NCI-H526 (cell line): ENCODE measurements at places on chromosomes 2 and 18.

GRCh38 chr18:13611142-13611600, 115.2 kb downstream of the FAM210A start:
- no peak for DNase-seq

DNA sequence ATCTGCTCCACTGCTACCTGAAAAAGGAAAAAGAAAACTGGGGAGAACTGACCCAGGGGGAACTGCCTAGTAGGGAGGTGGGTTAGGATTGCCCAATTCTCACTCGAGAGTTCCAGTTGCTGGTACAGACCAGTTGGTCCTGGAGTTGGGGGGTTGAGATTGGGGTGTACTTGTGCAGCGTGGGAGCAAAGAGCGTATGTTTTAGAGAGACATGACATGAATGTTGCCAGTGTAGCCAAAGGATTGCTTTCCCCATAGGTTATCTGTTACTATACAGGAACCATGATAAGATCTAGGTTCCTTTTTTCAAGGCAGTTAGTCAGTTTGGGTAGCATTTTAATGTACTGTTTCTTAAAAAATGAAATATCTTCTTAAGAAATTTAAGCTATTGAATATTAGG, 68.6 kb downstream of the APLF start:
- DNase-seq, result no peak

GRCh38 chr2:130963196-130963848, 126.6 kb downstream of the ARHGEF4 start:
- DNase-seq, result peak; percentile 47

GRCh38 chr2:88729061-88729745, 37.7 kb downstream of the RPIA start:
- no peak for DNase-seq

DNA sequence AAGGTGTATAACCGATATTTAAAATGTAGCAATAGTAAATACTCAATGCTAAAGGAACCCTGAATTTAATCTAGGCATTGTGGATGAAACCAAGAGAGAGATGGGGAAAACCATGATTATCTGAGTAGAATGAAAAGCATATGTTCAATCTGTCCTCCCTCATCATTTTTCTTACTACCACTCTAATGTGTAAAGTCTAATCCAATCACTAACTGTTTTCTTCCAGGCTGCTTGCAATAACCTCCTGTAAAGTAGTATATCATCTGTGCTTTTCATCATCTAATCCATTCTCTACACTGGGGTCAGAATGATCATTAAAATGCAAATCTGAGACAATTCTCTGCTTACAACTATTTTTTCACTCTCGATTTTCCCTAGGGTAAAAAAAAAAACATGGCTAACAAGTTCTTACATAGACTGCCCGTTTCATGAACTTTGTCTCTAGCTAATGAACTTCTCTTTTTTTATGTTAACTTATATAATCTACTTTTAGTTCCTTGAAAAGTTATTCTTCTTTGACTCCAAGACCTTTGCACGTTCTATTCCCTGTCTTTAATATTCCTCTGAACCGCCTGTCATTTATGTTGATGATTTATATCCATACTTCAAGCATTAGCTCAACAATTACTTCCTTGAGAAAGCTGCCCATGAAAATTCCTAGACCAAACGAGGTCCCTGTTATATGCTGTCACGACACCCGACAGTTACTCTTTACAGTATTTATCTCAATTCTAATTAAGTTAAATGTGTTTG, 94.7 kb upstream of the SLC8A1 start:
- DNase-seq, result no peak

- no peak for DNase-seq
These were observed 643.6 kb upstream of the DDX18 start for GRCh38 chr2:117170897-117171296.

GRCh38 chr2:182132605-182133004, 147.0 kb downstream of the PPP1R1C start:
- no peak for DNase-seq

- no peak for DNase-seq
These were observed 184.1 kb downstream of the MTCL1 start for GRCh38 chr18:8889489-8889888.

GRCh38 chr18:79744625-79745024, 53.1 kb upstream of the KCNG2 start:
- no peak for DNase-seq

DNA sequence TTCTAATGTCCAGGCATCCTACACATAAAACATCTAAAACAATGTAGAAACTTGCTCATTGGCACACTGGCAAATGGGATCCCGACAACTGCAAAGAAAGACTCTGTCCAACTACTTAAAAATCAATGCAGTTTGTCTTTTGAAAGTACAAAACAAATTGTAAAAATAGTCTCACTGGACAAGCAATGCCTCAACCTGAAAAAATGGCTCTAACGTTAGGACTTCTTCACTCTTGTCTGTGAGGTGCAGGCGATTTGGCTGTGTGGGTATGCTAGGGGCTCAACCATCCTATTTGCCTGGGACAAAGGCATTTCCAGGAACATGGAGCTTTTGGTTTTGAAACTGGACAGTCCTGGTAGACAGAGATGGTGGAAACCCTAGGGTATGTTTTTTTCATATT, 10.7 kb downstream of the EFEMP1 start:
- no peak for DNase-seq

DNA sequence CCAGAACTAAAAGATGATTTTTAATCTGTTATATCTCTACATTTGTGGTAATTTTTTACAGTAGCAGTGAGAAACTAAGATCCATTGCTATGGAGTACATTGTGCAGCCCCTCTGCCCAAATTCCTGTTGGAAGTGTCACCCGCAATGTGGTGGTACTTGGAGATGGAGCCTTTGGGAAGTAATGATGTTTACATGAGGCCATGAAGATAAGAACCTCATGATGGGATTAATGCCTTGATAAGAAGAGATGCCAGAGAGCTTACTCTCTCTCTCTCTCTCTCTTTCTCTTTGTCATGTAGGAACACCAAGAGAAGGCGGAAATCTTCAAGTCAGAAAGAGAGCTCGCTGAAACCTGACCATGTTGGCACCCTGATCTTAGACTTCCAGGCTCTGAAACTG, 535.4 kb downstream of the PID1 start:
- no peak for DNase-seq
